ENCODE measurements at places on chromosomes 4 and X. TPM values are rescaled to one million over a fixed set of nuclear protein-coding genes. Genes with fewer than 3 reads are reported as not detected.

Gene ARMCX4
- 9.6 TPM for total RNA-seq

Gene RBM46
- not detected for total RNA-seq

- DNase-seq: peak; percentile 82
Measured at GRCh38 chrX:21839334-21840192, at the start of gene MBTPS2. Gene MBTPS2 (plus strand): TSS chrX:21839617. CDS start chrX:21839735, 118 bp downstream.

- no peak for DNase-seq
Measured at GRCh38 chrX:1463581-1463980, 10.9 kb upstream of the ASMTL start.

- DNase-seq: peak; percentile 56
Measured at GRCh38 chrX:20254712-20255299, 11.9 kb downstream of the RPS6KA3 start.

DNA sequence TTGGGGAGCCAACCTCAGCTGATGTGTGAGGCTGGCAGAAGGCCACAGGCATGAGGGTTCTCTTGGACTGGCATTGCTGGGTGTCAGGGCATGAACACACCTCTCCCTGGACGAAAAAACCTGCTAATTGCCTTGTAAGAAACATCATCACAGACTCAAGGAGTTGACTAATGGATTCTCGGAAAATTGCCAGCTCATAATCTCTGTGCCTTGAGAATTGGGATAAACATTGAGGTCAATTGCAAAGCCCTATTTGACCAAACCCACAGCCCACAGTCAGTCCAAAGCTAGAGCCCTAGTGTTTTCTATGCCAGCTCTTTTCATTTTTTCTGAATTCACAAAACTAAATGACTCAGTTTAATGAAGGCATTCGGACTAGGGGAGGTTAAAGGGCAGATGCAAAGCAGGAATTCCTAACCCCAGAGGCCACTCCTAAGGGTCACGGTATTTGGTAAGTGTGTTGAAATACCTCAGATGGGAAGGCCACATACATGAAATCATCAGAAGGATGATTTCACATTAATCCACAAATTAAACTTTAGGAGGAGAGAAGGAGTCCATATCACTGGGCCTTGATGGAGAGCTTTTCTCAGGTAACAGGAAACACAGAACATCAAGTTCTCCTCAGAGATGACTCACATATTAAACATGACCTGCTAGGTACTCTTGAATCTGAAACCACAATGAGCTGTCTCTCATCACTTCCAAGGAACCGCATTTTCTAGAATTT lies 39.0 kb upstream of the RASL11B start:
- peak; percentile 79 for DNase-seq

GRCh38 chr4:51932261-51932660 lies 87.9 kb downstream of the LRRC66 start:
- peak; percentile 94 for DNase-seq

DNA sequence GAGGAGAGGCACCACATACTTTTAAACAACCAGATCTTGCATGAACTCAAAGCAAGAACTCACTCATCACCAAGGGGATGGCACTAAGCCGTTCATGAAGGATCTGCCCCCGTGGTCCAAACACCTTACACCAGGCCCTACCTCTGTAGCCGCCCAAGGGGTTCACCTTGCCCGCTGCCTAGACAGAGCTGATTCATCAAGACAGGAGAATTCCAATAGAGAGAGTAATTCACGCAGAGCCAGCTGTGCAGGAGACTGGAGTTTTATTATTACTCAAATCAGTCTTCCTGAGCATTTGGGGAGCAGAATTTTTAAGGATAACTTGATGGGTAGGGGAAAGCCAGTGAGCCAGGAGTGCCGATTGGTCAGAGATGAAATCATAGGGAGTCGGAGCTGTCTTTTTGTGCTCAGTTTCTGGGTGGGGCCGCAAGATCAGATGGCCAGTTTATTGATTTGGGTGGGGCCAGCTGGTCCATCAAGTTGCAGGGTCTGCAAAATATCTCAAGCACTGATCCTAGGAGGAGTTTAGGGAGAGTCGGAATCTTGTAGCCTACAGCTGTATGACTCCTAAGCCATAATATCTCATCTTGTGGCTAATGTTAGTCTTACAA lies 364.7 kb downstream of the PCDH7 start:
- peak; percentile 35 for DNase-seq

DNA sequence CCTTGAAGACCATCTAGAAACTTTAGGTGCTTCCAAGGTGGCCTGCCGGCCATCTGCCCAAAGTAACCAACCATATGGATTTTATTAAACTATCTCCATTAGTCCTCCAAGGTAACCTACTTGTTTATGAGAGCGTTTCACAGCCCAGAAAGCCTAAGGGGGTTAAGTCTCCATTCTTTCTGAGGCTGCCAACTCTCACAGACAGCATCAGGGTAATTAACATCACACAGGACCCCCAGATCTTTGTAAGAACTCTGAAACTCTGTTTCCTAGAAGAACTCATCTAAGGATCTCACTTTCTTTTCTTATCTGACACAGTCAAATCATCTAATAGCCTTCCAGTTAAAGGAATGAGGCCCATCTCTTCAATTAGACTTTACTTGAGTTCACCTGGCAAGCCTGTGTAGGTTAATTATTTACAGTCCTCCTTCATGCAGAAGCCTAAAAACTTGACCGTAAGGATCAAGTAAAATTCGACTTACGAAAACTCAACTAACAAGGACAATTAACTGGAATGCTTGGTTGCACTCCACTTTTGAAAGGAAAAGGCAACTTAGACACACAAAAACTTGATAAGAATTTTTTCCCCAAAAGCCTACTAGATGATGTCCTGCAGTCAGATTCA lies 252.5 kb downstream of the GRIA3 start:
- DNase-seq: no peak
